Uterus (tissue), 4 donors: ENCODE measurements at places on chromosomes 5 and 9. TPM values are rescaled to one million over a fixed set of nuclear protein-coding genes. Genes with fewer than 3 reads are reported as not detected.

The PRSS3 gene
- not detected for total RNA-seq

The ZFP62 gene
- total RNA-seq: 8.5 TPM

GRCh38 chr9:123164285-123164684, 104.1 kb downstream of the STRBP start:
- DNase-seq: no peak

DNA sequence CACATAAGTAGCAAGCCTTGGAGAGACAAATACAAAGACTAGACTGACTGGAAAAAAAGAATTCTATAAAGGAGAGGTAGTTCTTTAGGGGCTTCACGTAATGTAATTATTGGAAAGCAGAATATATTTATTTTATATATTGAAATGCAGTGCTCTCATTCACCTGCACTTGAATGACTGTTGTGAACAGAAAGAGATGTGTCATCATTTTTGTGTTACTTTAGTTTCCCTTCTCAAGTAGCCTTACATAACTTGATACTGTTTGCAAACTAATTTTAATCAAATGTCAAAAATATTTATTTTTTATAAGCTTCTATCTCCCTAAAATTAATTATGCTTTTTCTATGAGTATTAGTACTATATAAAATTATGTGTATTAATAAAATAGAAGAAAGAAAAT, 691.1 kb upstream of the FTMT start:
- no peak for DNase-seq

The CCDC192 gene
- not detected for total RNA-seq

- no peak for DNase-seq
Measured at GRCh38 chr9:18009902-18010301, 431.0 kb downstream of the SH3GL2 start.

- DNase-seq: peak; percentile 53
Measured at GRCh38 chr9:34500623-34501267, 22.0 kb downstream of the ENHO start.

DNA sequence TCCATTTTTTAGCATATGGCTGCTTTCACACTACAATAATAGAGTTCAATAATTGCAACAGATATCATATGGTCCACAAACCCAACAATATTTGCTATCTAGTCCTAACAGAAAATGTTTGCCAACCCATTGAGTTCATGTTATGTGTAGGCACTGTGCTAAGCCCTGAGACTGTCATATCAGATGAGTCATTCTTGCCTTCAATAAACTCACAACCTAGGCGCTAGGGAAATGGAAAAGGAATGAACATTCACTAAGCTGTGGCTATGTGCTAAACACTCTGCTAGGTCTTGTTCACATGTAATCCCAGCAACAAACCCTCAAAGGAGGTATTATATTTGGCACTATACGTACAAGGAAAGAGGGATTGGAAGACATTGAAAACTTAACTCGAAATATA, 8.4 kb upstream of the TIMD4 start:
- DNase-seq: no peak

The AGXT2 gene
- not detected for total RNA-seq

The SAPCD2 gene
- total RNA-seq: 5.9 TPM

GRCh38 chr5:80105698-80106439, 70.7 kb downstream of the THBS4 start:
- no peak for DNase-seq

DNA sequence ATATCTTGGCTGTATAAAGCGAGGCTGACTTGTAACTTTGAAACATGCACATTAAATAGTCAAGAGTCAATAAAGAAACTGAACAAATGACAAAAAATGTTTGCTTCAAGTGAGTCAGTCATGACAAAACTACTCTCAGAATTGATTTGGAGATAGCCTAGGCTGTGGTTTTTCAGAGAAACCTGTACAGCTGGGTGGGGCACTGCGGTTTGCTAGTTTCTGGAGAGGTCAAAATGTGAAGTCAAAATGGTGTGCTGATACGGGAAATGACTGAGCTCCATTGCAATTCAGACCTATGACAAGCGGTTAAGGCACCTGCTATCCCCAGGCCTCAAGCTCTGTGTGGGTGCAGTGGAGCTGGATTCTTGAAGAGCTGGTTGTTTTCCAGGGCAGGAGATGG, 10.3 kb upstream of the CD180 start:
- no peak for DNase-seq

- DNase-seq: no peak
Measured at GRCh38 chr5:51466214-51466613, 83.0 kb downstream of the ISL1 start.

- no peak for DNase-seq
Measured at GRCh38 chr5:98635656-98636055, 137.8 kb upstream of the RGMB start.

DNA sequence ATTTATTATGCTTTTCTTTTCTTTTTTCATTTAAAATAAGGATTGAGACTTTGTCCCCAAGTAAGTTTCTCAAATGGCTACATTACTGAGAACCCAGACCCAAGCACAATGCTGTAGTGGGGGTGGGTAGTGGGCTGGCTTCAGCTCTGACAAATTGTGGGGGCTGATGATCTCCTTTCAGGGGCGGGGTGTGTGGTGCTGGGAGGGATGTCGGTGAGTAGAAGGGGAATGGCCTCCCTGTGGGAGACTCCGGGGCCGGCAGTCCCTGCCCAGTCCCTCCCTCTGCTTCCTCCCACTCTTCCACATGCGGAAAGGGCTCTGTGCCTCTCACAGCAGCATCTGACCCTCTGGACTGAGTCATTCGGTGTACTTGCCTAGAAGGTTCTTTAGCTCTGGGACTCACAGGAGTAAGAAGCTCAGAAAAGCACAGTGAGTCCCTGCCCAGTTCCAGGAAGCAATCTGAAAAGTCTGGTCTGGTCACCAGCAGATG, 14.3 kb downstream of the CD180 start:
- DNase-seq: peak; percentile 85

DNA sequence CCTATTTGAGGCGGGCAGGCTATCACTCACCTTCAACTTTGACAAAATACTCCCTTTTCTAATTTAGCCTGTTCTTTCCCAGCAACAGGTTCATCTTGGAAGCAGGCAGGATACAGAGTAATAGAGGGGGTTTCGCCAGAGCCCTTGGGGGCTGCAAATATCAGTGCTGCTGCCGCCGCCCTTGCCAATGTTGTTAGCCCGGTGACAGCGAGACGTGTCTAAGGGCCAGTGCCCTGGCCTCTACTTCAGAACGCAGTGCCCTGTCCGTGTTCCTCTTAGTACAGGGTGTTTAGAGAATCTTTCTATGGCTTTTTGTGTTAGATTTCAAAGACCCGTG, 703 bp downstream of the FAM120AOS start:
- no peak for DNase-seq

DNA sequence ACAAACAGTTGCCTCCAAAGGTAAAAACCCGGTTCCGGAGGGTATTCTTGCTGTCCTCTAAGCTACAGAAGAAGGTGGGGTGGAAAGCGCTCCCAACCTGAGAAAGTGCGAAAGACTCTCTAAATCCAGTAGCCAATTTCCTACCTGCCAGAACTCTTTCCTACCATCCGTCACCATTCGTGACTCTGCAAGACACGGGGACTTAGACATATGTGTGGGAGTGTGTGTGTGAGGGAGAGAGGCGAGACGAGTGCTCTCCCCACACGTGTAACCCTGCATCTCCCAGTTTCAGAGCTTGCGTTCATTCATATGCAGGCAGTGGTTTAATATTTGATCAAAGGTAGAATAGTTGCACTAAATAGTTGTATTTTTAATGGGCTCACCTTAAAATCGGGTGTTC, 473 bp upstream of the GABRA1 start:
- DNase-seq: no peak

DNA sequence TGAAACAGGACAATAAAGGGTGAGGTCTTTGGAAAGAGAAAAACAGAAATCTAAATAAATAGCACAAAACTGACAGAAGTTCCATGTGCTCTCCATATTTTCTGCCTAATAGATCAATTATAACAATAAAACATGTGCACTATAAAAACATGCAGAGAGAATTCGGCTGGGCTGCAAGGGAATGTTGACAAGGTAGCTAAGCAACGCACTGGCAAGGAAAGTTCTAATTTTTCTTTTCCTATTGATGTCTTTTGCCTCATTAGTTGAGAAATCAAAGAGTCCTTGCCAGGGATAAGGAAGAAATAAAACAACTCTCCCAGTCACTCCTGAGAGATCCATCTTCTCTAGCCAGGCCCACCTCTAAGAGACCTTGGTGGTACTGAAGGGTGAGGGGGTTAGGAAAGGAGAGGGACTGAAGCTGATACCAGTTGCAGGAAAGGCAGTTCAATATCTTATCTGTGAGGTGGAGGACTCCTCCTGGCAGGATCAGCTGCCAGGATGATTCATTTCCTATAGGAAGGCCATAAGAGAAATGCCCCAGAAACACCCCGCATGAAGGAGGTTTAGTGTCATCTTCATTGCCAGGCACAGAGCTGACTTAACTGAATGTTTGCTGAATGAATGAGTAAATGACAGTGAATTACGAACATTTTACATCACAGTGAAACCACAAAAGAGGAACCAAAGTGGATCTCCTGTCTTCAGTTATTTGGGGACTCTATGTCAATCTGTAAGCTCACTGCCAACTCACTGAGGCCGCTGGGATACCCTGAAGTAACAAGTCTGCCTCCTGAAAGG, 63.7 kb upstream of the IFNK start:
- no peak for DNase-seq

- no peak for DNase-seq
Measured at GRCh38 chr5:32848681-32849080, 137.6 kb downstream of the NPR3 start.

The ECSCR gene
- total RNA-seq: 59.4 TPM

The CDH12 gene
- total RNA-seq: 0.37 TPM

The PSAT1 gene
- total RNA-seq: 1.6 TPM

The NOTCH1 gene
- total RNA-seq: 44.8 TPM

GRCh38 chr5:2282034-2282690, 399.4 kb upstream of the IRX4 start:
- DNase-seq: no peak

- no peak for DNase-seq
Measured at GRCh38 chr9:136886610-136887597, 588 bp downstream of the TRAF2 start.

- no peak for DNase-seq
Measured at GRCh38 chr5:58711965-58712364, 129.1 kb downstream of the RAB3C start.

- no peak for DNase-seq
Measured at GRCh38 chr5:158840193-158840592, 259.5 kb downstream of the EBF1 start.

The TRIM7 gene
- 1.4 TPM for total RNA-seq

GRCh38 chr5:130520211-130520610, 615.9 kb downstream of the CHSY3 start:
- no peak for DNase-seq

The SPINK4 gene
- not detected for total RNA-seq

The COL15A1 gene
- 160 TPM for total RNA-seq

The LECT2 gene
- not detected for total RNA-seq

The SLC36A2 gene
- not detected for total RNA-seq

DNA sequence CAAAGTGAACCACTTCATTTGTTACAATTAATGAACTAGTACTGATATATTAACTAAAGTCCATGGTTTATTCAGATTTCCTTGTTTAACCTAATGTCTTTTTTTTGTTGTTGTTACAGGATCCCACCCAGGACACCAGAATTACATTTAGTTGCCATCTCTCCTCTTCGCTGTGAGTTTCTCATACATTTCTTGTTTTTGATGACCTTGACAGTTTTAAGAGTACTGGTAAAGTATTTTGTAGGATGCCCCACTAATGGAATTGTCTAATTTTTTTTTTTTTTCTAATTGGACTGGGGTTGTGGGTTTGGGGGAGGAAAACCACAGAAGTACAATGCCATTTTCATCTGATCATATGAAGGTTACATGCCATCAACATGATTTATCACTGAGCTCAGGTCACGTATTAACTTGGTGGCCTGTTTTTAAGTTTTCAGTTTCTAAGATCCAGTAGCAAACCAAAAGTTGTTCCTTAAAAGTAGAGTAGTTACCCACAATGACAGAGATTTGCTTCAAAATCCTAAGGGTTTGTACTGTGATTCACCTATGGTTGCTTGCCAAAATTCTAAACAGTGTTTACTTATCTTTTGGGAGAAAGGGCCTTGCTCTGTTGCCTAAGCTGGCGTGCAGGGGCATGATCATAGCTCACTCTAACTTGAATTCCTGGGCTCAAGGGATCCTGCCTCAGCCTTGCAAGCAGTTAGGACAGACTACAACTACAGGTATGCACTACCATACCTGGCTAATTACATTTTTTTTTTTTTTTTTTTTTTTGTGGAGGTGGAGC, 4.5 kb upstream of the OTULIN start:
- DNase-seq: no peak

GRCh38 chr9:137589441-137590122, 730 bp downstream of the ZMYND19 start:
- DNase-seq: no peak
